Naive thymus-derived CD8-positive, alpha-beta T cell (primary cell): ENCODE measurements at places on chromosomes 6 and 20. TPM values are rescaled to one million over a fixed set of nuclear protein-coding genes. Genes with fewer than 3 reads are reported as not detected.

Gene RING1
- 12.4 TPM for polyA plus RNA-seq

- no peak for DNase-seq
Observed at GRCh38 chr6:133360194-133360593, 119.0 kb downstream of the EYA4 start.

Gene RAET1G
- not detected for polyA plus RNA-seq

Gene SPTLC3
- 0.37 TPM for polyA plus RNA-seq

DNA sequence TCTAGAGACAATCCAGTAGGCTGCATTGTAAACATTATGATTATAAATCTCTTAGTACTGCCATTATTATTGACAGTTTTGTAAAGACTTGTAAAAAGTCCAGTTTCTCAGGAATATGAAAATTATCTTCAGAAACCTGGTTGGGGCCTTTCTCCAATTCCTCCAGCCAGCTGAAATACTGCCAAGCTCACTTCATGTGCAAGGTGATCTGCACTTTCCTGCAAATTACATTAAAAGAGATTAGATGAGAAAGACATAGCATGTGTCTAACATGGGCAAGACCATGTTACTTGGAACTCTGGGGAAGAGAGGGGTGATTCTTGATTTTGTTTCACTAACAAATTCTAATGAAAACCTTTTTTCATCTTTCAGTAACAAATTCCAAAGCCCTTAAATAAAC lies 24.0 kb downstream of the PGM3 start:
- no peak for DNase-seq

Gene GID8
- 24.4 TPM for polyA plus RNA-seq

- DNase-seq = no peak
Observed at GRCh38 chr6:106501960-106502371, 127.3 kb downstream of the RTN4IP1 start.

DNA sequence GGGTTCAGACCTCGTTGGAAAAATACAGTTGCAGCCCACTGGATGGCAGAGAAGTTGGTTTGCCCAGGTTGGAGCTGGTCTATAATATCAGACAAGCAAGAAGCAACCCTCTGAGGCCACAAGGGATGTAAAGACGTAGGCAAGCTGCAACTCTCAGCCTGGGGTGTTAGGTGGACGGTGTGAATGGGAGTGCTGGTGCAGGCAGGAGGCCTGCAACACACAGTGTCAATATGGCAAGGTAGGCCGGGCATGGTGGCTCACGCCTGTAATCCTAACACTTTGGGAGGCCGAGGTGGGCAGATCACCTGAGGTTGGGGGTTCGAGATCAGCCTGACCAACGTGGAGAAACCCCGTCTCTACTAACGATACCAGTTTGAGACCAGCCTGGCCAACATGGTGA lies 10.5 kb downstream of the VPS16 start:
- no peak for DNase-seq

Gene BIRC7
- 0.43 TPM for polyA plus RNA-seq

- no peak for DNase-seq
Observed at GRCh38 chr6:124742971-124743370, 219.3 kb upstream of the RNF217 start.

Gene KIZ
- 19.4 TPM for polyA plus RNA-seq

Gene ARMH2
- polyA plus RNA-seq = 0.27 TPM

- no peak for DNase-seq
Observed at GRCh38 chr6:22141241-22141745, 155.5 kb downstream of the PRL start.

Gene DEFB124
- polyA plus RNA-seq = not detected

Gene FAM229B
- 12.3 TPM for polyA plus RNA-seq

Gene BCAS1
- not detected for polyA plus RNA-seq

DNA sequence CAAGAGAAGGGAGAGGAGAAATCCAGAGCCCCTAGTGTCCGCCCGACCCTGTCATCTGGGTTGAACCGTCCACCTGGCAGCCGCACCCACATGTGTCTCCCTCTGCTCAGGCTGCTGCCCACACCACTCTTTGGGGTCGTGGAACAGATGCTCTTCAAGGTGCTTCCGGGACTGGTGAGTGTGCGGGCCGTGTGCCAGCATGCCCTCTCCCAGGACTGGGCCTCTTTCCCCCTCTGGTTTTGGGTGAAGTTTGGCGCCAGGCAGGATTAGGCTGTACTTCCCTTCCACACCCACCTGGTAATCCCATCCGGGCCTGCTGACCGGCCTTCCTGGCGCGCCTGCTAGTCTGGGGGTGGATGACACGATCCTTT lies 7.9 kb downstream of the BPIFB3 start:
- DNase-seq = no peak

DNA sequence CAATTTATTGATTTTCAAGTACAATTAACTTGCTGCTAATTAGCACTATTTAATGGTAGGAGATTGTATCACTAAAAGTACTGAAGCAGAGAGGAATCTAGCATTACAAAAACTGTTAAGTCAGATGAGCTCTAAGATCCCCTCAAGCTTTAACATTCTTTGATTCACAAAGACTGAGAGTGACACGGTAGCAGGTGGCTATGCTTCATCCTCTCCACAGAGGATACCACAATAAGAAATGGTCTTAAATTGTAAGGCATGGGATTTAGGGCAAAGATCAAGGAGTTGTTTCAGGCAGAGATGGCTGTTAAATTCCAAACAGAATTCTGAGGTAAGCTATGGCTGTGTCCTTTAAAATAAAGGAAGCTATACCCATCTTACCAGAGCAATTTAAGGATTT lies 67.8 kb upstream of the BEND6 start:
- no peak for DNase-seq

GRCh38 chr6:252775-253535 lies 39.3 kb upstream of the DUSP22 start:
- DNase-seq = no peak

DNA sequence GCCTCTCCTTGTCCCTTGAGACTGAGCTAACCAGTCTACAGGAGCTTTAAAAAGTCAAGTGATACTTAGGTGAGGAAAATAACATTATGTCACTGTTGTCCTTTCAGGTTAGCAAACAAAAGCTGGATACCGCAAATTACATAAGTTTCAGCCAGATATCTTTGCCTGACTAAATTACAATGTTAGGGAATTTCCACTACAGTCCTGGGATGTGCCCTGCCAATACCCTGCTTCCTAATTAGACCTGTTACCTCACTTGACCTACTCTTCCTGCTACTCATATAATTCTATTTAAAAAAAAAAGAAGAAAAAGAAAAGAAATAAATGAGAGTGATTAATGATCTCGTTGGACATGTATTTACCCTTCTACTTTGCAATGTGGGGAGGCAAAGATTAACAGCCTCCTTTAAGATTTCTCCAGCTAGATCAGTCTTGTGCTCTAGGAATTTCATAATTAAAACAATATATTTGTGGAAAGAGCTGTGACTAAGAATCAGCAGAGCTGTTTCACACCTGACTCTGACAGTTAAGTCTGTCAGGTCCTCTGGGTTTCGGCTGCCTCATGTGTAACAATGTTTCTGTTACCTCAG lies 318.9 kb downstream of the HDGFL1 start:
- no peak for DNase-seq

Gene XKR7
- not detected for polyA plus RNA-seq

Gene HLA-DPB1
- 186 TPM for polyA plus RNA-seq

Gene C6orf47
- polyA plus RNA-seq = 17.0 TPM

GRCh38 chr6:98514073-98514720 lies 320.2 kb upstream of the POU3F2 start:
- no peak for DNase-seq

GRCh38 chr6:105936972-105937371 lies 149.2 kb upstream of the PRDM1 start:
- no peak for DNase-seq

DNA sequence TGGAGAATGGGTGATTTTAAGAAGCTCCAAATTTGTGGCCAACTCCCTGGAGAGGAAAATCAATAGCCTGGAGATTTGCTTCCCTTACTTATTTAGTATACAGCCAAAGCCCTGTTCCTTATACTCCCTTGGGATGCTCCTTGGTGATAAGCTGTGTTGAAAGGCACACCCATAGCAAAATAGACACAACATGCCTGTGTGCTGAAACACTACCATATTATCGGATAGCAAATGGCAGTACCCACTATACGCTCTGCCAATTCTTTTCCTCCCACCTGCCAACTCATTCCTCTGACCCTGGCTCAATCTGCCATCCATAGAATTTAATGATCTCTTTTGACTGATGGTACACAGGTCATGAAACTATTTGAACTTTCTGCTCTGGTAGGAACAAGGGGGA lies 98.2 kb downstream of the CLIC5 start:
- no peak for DNase-seq

Gene GATA5
- not detected for polyA plus RNA-seq

DNA sequence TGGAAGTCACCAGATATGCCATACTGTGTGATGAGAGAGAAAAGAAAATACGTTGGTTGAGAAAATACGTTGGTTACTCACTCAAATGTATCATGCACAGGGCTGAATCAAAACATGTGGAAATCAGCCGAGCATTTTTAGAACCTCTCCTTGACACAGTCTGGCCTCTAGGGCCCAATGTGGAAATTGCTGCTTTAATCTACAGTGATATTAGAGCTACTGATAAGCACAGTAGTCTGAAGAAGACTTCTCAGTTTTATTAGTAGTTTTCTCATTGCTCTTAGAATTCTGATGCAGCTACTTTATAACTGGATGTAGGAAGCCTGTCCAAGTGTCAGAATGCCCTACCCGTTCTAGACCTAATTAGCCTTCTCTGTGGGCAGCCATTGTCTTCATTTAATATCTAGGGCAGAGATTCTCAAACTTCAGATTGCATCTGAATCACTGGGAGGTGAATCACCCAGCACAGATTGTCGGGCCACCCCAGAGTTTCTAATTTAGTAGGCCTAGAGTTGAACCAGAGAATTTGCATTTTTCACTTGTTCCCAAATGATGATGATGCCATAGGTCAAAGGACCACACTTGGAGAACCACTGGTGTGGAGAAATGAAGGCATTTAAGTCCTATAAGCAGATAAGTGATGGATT lies 229.1 kb downstream of the PLCB1 start:
- DNase-seq = no peak

Gene ADAM33
- polyA plus RNA-seq = not detected

DNA sequence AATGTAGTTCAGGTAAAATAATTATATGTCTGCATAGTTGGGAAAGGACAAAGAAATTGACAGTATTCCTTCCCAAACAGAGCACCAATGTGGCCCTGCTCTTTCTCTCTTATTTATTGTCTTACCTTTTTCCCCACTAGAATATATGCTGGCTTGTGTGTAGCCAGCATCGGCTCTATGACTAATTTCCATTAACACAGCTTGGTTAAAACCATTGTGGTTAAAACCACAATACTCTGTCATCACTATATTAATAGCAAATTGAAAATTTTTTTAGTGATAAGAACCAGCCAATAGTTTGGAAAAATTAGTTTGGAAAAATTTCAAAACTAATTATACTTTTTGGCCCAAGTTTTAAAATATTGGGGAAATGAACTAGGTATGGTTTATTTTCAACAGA lies 535.1 kb downstream of the UTRN start:
- no peak for DNase-seq

Gene BTN1A1
- polyA plus RNA-seq = not detected

GRCh38 chr6:33189625-33190448 lies 2.4 kb downstream of the COL11A2 start:
- no peak for DNase-seq

Gene PTK6
- polyA plus RNA-seq = 0.09 TPM

- DNase-seq = no peak
Observed at GRCh38 chr20:24584538-24585356, 115.3 kb downstream of the SYNDIG1 start.

GRCh38 chr20:57412347-57413029 lies 21.3 kb downstream of the RBM38 start:
- no peak for DNase-seq

Gene OTOR
- polyA plus RNA-seq = not detected
